Stimulated activated CD8-positive, alpha-beta memory T cell treated with anti-CD3 and anti-CD28 coated beads, Interleukin-15, amount 100 ng/mL, for 1 hour (primary cell): ENCODE measurements at places on chromosomes 12 and 14.

GRCh38 chr12:47221256-47222023 lies 141.7 kb upstream of the AMIGO2 start:
- DNase-seq, result no peak

DNA sequence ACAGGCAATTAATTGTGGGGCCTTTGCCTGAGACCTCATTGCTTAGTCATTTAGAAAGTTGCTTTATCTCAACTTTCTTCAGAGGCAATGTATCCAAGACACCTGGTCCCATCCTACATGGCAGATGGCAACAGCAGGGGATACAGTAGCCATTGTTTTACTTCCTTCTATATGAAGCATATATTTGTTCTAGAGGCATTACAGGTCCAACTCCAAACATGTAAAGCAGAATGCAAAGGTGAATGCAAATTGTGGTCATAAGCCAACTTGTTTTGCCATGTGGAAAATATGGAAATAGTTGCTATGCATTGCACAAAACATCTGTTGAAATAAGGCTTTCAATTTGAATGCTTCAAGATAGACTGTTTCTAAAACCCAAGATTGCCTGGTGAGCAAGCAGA lies 109.8 kb upstream of the BCAT1 start:
- no peak for DNase-seq

DNA sequence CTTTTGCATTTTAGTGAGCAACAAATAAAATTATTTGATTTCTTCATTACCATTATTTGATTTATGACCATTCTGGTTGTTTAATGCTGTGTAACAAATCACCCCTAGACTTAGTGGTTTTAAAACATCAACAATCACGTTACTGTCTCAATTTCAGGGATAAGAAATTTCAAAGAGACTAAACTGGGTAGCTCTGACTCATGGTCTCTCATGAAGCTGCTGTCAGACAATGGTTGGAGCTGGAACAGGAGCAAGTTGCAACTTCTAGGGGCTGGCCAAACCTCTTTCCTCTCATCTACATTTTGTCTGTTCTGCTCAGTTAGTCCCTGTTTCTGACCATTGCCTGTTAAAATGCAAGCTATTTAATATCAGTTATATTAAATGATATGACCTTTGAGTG lies 517.0 kb downstream of the KCNH5 start:
- no peak for DNase-seq

DNA sequence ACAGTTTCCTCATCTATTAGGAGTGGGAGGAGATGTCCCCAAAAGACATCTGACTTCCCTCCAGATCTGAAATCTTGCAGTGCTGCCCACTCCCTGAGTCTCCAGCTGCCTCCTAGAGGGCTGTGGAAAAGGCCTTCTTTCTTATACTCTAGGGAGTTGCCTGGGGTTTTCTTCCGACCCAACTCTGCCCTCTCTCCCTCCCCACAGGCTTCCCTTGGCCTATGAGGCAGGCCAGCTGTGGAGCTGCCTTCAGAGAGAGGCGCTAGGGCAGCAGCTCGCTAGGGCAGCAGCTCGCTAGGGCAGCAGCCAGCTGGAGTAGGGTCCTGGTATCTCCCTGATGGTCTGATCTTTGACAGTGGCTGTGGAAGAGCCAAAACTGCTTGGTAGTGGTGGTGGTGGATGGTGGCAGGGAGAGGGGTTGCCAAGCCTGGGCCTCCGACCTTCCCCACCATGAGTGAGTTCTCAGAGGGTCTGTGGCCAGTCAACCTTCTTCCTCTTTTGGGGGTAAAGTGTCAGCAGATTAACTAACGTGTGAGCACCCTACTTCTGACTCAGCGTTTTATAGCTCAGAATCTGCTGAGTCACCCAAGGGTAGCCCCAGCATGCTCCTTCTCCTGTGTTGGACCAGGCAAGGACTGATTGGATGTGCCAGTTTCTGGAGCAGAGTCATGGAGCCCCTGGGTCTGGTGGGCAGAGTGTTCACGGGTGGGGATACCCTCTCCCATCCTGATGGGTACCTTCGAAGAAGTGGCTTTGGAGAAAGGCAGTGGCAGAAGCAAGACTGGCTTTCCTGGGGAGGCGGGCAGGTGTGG lies 2.3 kb downstream of the SLC48A1 start:
- no peak for DNase-seq

DNA sequence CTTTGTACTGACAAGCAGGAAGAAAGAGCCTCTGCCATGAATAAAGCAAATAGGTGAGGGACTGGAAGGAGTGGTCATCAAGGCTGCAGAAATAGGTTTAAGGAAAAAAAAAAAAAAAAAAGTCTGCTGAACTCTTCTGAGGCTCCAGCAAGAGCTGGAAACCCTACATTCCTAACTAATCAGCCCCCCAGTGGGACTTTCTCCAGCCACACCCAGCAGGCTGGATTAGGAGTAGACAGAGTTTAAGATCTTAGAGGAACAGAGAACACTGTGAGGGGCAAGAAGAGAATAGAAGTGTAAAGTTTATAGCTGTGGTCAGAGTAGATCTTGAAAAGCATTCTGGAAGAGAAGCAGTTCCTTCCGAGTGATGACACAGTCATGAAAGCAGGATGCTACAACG lies 66.4 kb downstream of the ATXN2 start:
- DNase-seq, result no peak

DNA sequence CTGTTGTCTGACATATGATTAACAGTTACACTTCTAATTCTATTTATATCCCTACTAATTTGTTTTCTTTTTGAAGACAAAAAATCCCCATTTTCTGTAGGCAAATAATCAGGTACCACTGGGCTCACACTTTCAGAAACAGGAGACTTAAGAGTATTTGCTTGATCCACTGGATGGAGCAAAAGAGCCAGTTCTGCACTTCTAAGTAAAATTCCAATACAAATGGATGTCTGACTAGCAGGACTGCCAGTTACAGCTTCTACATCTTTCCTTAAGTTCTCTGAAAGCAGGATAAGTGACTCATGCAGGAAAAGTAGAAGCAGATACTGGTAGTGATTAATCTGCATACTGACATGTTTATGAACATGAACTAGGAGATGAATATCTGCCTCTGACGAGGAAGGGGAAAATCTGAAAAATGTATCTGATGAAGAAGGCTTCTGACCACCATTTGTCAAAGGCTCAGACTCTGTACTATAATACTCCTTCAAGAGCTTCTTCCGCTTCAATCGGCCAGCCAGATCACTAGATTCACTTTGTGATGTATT lies 73.8 kb upstream of the ANKS1B start:
- no peak for DNase-seq

- no peak for DNase-seq
Measured at GRCh38 chr12:8033153-8034044, 883 bp downstream of the FOXJ2 start.

GRCh38 chr12:52395761-52396434 lies 10.2 kb downstream of the KRT82 start:
- no peak for DNase-seq

DNA sequence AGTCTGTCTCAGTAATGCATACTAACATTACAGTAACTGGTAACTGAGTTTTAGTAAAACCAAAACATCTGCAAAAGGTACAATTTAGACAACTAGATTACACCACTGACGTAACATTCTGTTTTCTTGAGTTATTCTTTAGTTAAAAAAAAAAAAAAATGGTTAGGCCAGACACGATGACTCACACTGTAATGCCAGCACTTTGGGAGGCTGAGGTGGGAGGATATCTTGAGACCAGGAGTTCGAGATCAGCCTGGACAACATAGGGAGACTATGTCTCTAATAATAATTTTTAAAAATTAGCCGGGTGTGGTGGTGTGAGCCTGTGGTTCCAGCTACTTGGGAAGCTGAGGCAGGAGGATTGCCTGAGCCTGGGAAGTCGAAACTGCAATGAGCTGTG lies 34.1 kb downstream of the AP5M1 start:
- no peak for DNase-seq

GRCh38 chr12:53218551-53219291 lies 11.7 kb upstream of the ITGB7 start:
- DNase-seq, result no peak

DNA sequence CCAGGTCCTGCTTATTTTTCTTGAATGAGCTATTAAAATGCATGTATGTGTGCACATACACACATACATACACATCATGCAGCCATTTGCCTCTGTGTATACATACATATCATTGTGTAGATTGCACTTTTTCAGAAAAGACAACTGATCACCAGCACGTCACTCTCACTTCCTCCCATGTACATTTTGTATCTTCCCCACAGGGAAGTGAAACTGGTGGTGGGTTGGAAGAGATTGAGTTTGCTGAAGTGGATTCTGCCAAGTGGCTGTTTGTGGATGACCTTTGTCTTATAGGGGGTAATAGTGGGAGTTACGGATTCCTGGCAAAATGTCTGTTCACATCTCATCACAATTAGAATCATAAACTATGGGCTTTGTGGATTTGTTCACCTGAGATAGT lies 448.6 kb downstream of the RAD51B start:
- no peak for DNase-seq

- DNase-seq, result no peak
Measured at GRCh38 chr12:96136161-96136560, 58.0 kb upstream of the ELK3 start.

- DNase-seq, result no peak
Measured at GRCh38 chr12:113274848-113275247, 53.6 kb downstream of the TPCN1 start.

- DNase-seq, result no peak
Measured at GRCh38 chr14:101463566-101464171, 97.6 kb upstream of the DIO3 start.

DNA sequence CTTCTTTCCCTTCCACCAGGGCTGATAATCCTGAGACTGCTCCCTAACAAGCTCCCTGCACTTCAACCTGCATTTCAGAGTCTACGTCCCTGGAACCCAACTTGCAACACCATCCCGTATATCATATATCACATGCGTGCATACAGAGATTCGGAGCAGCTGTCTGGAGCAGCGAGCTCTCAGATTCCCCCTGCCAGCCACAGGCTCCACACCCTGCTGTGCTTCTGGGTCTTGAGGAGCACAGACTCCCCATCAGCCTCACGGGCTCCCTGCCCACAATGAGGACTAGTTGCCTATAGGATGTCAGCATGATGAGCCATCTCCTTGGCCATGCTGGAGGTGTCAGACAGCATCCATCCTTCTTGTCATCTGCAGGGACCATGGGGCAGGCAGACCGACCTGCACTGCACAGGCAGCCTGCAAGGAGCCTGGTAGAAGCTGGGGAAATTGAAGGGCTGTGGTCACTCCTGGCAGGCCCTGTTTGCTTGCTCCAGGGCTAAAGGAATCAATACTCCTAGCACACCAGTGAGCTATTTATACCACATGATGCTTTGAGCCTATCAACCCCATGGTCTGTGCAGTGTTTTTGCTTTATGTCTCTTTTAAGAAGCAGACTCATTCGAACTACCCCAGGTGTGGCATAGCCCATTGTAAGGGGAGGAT lies 19.6 kb upstream of the HDAC7 start:
- no peak for DNase-seq

- DNase-seq, result no peak
Measured at GRCh38 chr12:65670775-65671174, 153.5 kb upstream of the HMGA2 start.

DNA sequence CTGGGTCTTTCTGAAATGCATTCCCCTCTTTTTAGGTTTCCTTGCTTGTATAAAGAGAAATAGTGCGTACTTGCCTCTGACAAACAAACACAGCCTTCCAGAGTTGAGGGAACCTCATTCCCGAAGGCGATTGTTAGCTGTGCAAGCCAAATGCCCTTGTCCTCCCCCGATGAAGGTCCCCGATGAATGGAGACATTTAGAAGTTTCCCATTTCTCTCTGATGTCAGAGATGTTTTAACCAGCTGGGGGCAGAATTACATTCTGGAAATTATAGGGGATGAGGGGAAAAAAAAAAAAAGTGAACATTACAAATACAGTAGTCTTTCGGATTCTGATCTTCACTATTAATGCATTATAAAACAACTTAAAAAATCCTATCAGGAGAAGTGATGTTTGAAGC lies 366.8 kb downstream of the VRK1 start:
- DNase-seq, result no peak

DNA sequence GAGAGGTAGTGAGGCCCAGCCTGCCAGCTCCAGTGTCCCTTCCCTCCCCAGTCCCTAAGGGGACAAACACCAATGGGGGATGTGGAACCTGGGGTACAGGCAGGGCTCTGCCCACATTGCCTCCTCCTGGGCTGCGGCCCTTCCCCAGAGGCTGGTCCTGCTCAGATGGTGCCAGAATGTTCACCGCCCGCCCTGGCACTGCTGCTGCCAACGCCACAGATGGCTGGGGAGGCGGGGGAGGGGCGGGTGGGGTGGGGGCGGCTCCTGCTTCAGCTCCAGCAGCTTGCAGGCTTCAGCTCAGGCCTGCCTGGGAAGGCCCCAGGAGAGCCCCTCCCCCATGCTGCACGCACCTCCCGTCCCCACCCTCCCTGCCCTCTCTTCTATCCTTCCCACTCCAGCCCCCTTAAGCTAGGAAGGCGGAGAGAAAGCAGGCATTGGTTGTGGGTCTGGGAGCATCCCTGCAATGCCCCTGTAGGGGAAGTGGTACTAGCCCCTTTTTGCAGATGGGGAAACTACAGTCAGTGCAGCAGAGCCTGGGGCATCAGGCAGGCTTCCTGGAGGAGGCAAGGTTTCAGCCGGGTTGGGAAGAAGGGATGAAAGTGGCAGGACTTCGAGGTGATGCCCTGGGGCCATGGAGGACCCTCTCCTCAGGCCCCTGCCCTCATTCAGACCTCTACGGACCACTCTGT lies 2.0 kb upstream of the BEGAIN start:
- no peak for DNase-seq

GRCh38 chr14:91872517-91873470 lies 5.5 kb upstream of the TC2N start:
- peak; percentile 15 for DNase-seq

DNA sequence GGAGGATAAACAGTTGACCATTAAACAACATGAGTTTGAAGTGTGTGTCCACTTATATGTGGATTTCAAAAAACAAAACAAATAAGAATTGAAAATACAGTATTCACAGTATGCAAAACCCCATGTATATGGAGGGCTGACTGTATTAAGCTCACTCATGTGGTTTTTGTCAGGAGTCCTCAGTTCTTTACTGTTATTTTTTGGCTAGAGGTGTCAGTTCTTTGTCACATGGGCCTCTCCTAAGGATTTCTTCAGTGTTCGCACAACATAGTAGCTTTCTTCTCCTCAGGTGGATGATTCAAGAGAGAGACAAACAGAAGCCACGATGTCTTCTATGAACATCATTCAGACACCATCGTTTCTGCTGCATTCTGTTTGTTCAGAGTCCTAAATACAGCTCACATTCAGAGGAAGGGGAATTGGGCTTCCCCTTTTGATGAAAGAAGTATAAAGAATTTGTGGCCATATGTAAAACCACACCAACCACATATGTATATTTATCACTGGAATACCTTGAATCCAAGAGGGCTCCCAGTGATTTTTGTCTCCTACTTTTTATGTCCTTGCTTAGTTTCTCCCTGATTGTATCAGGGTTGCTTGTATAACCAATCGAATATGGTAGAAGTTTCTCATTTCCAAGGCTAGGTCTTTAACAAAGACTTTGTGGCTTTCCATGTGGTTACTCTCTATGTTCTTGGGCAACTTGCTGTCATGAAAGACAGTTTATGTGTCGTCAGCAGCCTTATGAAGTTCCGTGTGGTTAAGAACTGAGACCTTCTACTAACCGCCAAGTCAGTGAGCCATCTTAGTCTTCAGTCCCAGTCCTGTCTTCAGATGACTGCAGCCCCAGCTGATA lies 18.9 kb downstream of the MNAT1 start:
- peak; percentile 13 for DNase-seq

GRCh38 chr14:59091404-59091803 lies 97.1 kb upstream of the DAAM1 start:
- DNase-seq, result no peak

- no peak for DNase-seq
Measured at GRCh38 chr12:70736351-70737133, 99.3 kb upstream of the PTPRB start.
